ENCODE measurements at places on chromosomes 7 and 10.

DNA sequence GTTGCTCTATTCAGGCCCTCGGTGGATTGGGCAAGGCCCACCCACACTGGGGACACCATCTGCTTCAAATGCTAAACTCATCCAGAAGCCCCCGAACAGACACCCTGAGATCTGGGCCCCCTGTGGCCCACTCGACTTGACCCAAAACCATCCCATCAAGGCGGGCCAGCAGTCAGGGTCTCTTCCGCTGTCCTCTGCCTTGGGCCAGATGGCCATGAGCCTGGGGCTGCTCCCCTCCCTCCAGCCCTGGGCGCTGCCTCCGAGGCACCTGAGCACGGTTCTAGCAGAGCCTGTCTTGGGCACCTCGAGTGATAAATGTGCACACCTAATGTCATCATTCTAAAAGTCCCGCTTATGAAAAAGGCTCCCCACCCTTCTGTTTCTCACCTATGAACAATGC lies 449.4 kb downstream of the TCERG1L start:
- DNase-seq = no peak
- no peaks in the 10 kb centered on the region for H3K36me3 ChIP-seq
- H3K4me3 ChIP-seq = no peak overlapping the region
- no peak overlapping the region for H3K27ac ChIP-seq

DNA sequence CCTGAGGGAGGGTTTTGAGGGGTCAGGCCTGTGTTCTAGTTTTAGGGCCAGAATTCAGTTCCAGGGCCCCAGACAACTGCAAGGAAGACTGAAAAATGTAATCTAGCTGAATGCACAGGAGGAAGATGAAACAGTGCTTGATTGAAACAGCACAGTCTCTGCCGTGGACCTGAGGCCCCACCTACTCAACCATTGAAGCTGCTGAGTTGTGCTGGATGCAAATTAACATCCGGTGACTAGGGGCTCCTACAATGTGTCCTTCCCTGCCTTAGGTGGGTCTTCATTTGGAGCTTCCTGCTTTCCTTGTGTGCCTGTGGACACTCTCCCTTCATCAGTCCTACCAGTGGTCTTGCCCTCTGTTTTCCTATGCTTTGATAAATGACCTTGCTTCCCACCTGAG lies 5.7 kb downstream of the GLRX3 start:
- H3K27ac ChIP-seq = no peak overlapping the region
- H3K36me3 ChIP-seq = peaks cover 11% of the 10 kb centered on the region
- H3K4me1 ChIP-seq = peaks cover 66% of the 10 kb centered on the region
- no peak overlapping the region for H3K4me3 ChIP-seq

- H3K4me3 ChIP-seq = peak overlapping the region; percentile 11
- no peaks in the 10 kb centered on the region for H3K27me3 ChIP-seq
- H3K36me3 ChIP-seq = peaks cover 2% of the 10 kb centered on the region
- peak; percentile 36 for DNase-seq
- peak overlapping the region; percentile 79 for H3K27ac ChIP-seq
Observed at GRCh38 chr10:5888843-5889623, 660 bp downstream of the ANKRD16 start.

DNA sequence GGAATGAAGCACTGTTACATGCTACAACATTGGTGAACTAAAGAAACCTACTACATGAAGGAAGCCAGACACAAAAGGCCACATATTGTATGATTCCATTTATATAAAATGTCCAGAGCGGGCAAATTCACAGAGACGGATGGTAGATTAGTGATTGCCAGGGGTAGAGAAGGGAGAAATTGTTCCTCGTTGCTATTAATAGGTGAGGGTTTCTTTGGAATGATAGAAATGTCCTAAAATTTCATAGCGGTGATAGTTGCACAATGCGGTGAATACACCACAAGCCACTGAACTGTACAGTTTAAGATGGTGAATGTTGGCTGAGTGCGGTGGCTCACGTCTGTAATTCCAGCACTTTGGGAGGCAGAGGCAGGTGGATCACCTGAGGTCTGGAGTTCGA lies 29.0 kb downstream of the DENND2A start:
- no peak overlapping the region for H3K4me3 ChIP-seq
- DNase-seq = no peak
- no peak overlapping the region for H3K27ac ChIP-seq

GRCh38 chr10:117175901-117176534 lies 21.3 kb upstream of the KCNK18 start:
- H3K27ac ChIP-seq = no peak overlapping the region
- peak; percentile 67 for DNase-seq
- peak overlapping the region; percentile 61 for H3K4me3 ChIP-seq
- no peaks in the 10 kb centered on the region for H3K36me3 ChIP-seq
- H3K27me3 ChIP-seq = peaks cover 11% of the 10 kb centered on the region

Measured in CD4-positive, alpha-beta memory T cell (primary cell).